ENCODE measurements at places on chromosomes 6 and 20.

DNA sequence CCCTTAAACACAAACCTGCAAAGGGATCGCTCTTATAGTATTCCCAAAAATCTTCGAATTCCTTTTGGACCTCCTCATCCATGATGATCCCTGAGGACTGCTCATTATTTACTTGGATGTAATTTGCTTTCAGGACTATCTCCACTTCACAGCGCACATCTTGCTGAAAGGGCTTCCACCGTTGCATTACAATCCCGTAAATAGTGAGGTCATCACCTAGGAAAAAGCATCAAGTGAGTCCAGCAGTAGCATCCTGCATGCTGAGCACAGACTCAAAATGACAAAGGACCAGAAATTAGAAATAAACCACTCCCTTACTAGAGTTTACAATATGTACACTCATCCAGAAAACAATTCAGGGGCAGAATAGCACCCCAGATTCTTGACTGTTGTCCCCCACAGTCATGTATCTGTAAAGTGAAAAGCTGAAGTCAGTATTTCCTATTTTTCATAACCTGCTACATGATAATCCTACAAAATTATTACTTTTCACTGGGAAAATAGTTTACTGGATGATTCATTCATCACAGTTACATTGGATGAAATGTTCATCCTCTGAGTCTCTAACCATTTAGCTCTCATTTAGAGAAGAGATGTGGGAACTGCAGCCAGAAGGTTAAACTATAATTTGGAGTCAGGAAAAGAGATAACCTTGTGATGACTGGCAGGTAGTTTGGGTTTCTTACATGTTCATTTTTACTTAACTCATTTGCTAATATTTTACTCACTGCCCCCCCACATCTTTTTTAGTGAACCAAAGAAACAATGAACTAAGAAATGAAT lies 17.2 kb downstream of the MCM9 start:
- DNase-seq, result no peak

GRCh38 chr20:53994088-53994487 lies 76.3 kb downstream of the BCAS1 start:
- DNase-seq, result no peak

- DNase-seq, result no peak
Measured at GRCh38 chr6:153553627-153554026, 422.5 kb upstream of the RGS17 start.

DNA sequence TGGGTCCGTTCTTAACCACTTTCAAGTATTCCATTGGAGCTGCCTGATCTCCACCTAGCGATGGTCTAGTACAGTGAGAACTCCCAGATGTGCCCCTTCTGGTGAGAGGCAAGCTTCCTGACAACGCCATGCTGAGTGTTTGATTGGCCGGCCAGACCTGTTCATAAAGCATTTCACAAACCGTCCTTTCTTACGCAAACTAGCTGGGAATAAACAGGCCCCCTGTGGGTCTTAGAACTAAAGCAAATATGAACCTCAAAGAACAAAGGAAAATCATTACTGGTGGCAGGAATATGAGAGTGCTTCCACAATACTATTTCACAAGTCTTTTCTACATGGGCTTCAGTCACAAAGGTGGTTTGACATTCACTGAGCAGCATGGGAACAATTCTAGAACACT lies 15.6 kb upstream of the GCNT2 start:
- DNase-seq, result no peak

DNA sequence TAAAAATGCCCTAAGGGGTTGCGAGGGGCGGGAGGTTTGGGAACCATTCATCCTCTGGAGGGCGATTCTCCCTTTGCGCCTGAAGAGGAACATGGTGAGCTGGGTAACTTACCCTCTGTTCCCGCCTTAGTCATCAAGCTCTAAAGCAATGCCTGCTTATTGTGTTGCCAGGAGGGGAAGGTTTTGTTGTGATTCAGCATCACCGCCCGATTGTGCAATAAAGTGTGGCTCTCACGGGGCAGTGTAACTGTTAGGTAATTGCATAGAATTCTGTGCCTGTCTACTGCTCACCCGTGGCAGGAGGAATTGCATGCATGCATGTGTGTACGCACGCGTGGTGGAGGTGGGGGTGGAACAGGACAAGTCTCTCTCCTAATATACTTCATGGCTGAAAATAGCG lies 95.5 kb upstream of the AGPAT4 start:
- DNase-seq, result peak; percentile 78

GRCh38 chr6:35015996-35016395 lies 125.1 kb downstream of the TCP11 start:
- no peak for DNase-seq

DNA sequence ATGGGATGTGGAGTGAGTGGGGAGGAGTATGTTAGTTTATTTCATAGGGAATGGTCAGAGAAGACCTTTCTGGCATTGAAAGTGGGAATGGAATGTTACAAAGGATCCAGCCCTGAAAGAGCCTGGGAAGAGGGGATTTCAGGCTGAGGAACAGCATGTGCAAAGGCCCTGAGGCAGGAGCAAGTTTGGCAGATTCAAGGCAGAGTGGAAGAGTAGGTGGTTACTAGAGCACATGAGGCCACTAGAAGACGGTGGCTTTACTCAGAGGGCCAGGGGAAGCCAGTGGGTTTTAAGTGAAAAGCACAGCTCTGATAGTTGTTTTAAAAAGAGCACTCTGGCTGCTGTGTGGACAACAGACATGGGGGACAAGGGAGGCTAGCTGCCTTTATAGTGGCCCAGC lies 227.2 kb downstream of the ZMYND8 start:
- DNase-seq, result no peak

DNA sequence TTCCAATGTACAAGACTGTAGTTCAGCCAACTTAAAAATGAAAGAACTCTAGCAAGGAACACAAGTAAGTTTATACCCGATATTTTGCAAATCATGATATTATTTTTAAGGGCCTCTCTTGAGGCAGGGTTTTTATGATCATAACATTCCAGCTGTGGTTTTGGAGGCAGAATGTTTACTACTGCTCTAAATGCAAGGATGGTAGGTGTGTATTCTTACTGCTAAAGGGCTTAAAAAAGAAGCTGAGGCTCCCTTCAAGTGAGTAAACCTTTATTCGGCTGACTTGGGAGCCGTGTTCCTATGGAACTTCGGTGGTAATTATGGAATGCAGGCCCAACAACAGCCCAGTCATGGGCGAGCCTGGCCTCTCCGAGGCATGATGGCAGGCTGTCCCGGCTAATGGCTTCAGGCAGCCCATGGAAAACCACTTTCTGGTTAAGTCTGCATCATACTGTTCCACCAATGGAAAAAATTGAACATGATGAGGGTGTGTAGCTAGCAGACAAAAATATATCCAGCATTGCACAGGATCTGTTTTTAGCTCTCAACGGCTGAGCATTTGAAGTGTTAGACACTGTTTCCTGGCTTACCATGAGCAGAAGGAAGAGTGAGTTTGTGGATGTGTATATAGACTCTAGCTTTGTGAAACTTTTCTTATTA lies 111.5 kb downstream of the TIAM2 start:
- DNase-seq, result no peak

DNA sequence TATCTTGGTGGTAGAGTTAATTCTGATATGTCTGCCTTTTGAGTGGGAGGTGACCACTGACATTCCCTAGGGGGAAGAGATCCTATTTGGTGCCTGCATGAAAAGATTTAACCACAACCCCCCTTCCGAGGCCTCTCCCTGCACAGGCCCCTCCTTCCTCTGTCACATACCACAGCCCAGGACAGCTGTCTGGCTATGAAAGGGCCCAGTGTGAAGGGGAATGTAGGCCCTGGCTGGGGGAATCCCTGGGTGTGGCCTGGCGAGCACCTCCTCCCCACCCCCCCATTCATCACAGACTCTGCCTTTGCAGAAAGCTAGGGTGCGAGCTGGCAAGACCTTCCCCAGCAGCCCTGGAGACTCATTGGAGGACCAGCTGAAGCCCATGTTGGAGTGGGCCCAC lies 27.4 kb upstream of the MAPRE1 start:
- no peak for DNase-seq

- DNase-seq, result no peak
Measured at GRCh38 chr6:11080296-11080695, 13.3 kb upstream of the SMIM13 start.

DNA sequence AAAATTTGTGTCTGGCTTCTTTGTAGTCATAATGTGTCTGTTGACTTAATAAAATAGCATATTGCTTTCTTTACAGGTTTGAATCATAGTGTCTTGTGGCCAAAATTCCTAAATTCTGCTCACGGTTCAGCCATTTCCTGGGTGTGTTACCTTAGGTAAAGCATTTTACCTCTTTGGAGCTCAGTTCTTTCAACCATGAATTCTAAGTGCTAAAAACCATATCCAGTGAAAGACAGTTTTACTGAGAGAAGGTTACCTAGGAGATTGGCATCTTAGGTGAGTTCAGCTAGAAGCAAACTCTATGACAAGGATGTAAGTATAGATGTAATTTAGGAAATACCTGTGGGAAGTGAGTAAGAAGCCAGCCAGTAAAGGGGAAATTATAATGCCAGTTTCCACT lies 20.7 kb downstream of the CRYBG1 start:
- no peak for DNase-seq

DNA sequence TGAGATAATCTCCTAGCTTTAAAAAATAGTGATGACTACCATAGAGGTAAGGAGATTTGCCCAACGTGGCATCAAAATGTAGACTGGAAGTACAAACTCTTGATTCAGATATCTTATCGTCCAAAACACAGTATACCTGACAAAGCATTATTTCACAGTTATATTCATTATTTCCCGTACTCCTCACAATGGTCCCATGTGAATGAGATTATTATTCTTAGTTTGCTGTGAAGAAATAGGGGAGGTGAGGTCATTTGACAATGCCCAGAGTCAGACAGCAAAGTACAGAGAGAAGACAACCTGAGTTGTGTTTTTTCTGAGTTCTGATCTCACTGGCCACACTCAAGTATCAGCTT lies 1.2 kb upstream of the TFB1M start:
- DNase-seq, result no peak

DNA sequence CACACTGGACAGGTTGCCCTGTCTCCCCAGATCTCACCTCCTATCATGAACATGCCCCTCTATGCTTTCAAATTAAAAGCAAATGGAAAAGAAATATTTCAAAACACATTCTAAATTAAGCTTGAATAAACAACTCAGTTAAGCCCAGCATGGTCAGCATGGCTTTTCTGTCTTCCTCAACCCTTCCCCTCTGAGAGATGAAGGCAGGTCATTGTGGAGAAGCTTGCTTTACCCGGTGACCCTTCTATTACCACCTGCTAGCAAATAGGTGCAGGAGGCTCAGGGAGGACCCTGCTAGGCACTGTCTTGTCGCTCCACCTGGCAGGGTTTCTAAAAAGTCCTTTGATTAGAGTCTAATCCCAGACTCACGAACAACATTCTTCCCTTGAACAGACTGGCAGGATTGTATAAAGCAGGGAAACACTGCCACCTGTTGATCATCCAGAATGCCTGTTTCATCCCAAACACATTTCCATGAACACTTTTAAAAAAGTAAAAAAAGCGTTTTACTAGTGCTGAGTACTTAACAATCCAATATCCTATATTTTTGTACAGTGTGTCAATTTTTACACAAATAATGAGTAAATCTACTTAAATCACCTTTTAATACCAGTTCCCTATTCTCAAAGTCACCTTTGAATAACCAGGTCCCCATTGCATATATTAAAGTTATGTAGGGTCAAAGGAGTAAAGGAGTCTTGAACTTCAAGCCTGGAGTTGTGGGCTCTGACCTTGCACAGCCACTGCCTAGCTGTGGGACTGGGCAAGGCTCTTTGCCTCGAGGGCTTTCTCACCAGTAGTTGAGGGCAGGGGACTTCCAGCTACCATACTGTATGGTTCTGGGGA lies 75.5 kb downstream of the GPR6 start:
- peak; percentile 58 for DNase-seq

GRCh38 chr20:41342474-41343464 lies 2.1 kb downstream of the LPIN3 start:
- no peak for DNase-seq

- DNase-seq, result no peak
Measured at GRCh38 chr20:19823216-19823615, 65.2 kb downstream of the RIN2 start.

DNA sequence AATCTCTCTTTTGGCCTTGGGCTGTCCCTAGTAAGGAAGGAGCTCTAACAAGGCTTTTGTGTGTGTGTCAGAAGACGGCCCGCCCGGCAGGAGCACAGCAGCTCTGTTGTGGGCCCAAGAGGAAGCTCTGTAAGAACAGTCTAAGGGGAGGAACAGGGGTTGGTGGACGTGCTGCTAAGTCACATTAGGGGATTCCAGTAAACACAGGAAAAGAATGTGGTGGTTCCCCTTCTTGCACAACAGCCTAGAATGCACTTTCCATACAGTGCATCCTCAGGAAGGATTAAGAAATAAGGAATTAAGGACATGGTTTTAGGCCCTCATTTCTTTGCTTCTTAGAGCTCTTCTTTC lies 114.5 kb downstream of the RNF144B start:
- peak; percentile 39 for DNase-seq

DNA sequence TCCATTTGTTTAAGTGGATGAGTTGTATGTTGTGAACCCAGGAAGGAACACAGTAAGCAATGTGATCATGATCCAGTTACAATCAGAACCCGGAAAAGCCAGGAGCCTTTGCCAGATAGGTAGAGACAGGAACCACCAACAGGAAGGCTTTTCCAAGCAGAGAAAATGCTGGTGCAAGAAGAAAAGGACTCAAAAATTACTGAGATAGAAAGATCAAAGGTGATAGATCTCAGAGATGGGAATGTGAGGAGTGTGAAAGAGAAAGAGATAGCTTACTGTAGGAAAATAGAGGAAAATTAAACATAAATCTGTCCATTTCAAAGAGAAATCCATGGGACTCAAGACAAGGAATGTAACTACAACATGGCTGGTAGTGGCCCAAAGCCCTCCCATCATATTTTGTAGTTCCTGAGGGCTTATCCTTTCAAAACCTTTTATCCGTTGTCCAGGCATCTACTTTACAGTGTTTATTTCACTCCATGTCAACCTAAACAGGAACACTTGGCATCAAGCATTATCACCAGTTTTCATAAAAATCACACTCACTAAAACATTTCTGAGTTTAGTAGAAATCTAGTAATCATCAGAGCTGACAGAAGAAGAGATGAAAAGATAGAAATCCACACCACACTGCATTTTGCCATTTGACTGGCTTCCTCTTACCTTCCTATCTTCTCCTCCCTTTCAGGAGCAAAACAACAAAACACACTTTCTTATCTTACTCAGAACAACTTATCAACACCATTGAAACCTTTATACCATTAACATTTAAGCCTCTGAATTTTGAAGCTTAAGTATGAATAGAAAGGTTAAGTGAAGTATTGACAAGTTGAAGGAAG lies 44.5 kb upstream of the STXBP5 start:
- no peak for DNase-seq

DNA sequence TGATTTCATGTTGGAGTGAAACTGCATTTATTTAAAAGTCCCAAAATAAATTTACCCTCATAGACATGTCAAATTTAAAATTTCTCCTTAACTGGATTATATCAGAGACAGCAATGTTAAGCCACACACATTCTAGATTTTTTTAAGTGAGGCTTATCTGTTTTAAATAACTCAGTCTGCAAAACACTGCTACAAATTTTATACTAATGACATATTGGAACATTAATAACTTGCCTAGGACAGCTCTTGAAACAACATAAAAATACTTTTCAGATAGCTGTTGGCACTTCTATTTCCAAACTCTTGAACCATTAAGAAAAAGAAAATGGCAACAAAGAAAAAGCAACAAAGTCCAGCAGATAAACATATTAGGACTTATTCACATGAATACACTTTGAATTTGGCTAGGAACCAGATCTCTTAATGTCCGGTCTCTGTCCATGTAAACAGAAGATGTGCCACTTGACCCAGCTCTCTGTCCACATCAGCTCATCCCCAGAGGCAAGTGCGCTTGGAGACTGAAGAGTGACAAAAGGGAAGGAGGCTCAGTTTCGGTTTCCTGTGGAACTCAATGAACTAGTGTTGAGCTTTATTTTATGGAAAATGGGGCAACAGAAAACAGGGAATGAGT lies 219.3 kb upstream of the THBS2 start:
- no peak for DNase-seq

- DNase-seq, result no peak
Measured at GRCh38 chr6:133392641-133393040, 151.5 kb downstream of the EYA4 start.
